Stimulated activated CD8-positive, alpha-beta memory T cell treated with anti-CD3 and anti-CD28 coated beads, Interleukin-7, amount 100 ng/mL, for 1 hour (primary cell): ENCODE measurements at places on chromosomes 7 and 10.

- no peak for DNase-seq
These were observed 9.7 kb upstream of the ANKRD7 start for GRCh38 chr7:118214833-118215182.

DNA sequence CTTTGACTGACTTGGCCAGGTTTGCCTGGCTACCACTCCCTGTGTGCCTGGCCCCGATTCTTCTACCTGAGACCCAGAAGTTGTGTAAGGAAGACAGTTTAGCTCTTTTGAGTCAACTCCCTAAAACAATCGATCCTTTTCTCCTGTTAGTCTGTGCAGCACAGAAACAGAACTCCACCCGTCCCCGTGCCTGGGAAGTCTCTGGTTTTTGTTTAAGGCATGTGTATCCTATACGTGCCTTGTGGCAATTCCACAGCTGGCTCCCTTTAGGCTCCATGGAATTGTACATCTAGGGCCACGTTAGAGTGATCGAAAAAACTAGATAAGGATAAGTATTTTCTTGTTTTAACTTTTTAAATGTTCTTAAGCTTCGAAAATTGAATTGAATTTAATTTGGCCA lies 131.6 kb downstream of the BICC1 start:
- no peak for DNase-seq

DNA sequence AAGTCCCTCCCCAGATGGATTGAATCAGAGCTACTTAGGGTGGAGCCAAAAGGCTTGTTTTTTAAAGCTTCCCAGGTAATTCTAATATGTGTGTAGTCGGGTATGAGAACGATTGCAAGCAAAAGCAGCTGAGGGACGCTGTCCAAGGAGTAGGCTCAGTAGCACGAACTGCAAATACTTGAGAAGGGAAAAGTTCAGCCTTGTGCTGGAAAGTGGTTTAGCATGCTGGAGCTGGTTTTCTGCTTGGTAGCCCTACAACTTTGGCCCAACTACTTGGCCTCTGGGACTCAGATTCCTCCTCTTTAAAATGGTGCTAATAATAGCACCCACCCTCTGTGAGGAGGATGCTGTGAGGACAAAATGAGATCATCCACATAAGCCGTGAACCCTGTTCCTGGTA lies 76.2 kb downstream of the AHR start:
- DNase-seq = no peak

DNA sequence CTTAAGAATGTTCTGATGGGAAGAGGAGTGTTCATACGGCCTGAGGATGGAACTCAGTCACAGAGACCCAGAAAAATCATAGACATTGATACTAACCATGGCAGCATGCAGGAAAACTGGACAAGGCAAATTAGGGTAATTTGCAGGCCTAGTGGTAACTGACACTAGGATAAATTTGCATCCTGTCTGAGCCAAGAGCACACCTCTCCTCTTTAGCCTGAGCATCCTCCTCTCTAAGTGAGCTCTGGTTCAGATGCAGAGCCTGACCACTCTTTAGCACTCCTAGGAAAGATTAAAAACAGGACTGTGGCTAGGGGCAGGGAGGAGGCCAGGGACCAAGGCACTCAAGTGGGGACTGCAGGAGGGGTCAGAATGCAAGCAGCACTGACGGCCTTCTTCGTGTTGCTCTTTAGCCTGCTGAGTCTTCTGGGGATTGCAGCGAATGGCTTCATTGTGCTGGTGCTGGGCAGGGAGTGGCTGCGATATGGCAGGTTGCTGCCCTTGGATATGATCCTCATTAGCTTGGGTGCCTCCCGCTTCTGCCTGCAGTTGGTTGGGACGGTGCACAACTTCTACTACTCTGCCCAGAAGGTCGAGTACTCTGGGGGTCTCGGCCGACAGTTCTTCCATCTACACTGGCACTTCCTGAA lies at the start of gene TAS2R41:
TSS of gene TAS2R41 (plus strand) at position 373 of the 650 bp plus-strand sequence. CDS start at position 373, 0 bp downstream.
- no peak for DNase-seq

- DNase-seq = peak; percentile 44
These were observed 75.2 kb downstream of the PAXIP1 start for GRCh38 chr7:154927624-154928125.
